ENCODE measurements at places on chromosomes 16 and 17. TPM values are rescaled to one million over a fixed set of nuclear protein-coding genes. Genes with fewer than 3 reads are reported as not detected.

The ENPP7 gene
- polyA plus RNA-seq, result not detected

- DNase-seq, result no peak
These were observed 590.6 kb upstream of the SOX9 start for GRCh38 chr17:71530248-71530647.

The CDR2L gene
- 6.4 TPM for polyA plus RNA-seq

The SLFN14 gene
- not detected for polyA plus RNA-seq

GRCh38 chr16:74999609-75000480 lies 1.0 kb downstream of the ZNRF1 start:
- DNase-seq, result peak; percentile 34

The IL21R gene
- polyA plus RNA-seq, result 1.1 TPM

The ZSCAN10 gene
- polyA plus RNA-seq, result 0.22 TPM

The RPH3AL gene
- 6.4 TPM for polyA plus RNA-seq

The PIPOX gene
- not detected for polyA plus RNA-seq

- no peak for DNase-seq
These were observed 6.6 kb upstream of the CNGB1 start for GRCh38 chr16:57977418-57978069.

GRCh38 chr17:11712456-11712855 lies 114.2 kb downstream of the DNAH9 start:
- DNase-seq, result no peak

- DNase-seq, result no peak
These were observed 11.9 kb upstream of the SLC38A10 start for GRCh38 chr17:81306898-81307510.

DNA sequence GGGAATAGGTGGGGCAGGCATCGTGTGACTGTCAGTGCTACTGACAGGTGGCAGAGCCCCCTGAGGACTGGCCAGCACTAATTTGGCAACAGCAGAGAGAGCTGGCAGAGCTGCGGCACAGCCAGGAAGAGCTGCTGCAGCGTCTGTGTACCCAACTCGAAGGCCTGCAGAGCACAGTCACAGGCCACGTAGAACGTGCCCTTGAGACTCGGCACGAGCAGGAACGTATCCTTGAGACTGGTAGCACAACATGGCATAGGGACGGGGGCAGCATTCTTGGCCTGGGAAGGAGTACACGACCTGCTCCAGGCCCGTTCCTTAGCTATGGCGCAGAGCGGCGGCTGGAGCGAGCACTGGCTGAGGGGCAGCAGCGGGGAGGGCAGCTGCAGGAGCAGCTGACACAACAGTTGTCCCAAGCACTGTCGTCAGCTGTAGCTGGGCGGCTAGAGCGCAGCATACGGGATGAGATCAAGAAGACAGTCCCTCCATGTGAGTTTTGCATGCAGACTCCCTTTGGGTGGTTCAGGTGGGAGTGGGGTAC lies 3.0 kb upstream of the NRN1L start:
- DNase-seq, result peak; percentile 44

The SMIM5 gene
- polyA plus RNA-seq, result 12.2 TPM

Measured in muscle of arm (tissue), 14 donors.